NCI-H1417 treated with DMSO at 0.1 percent for 48 hours (cell line): ENCODE measurements at places on chromosomes 16 and 17.

DNA sequence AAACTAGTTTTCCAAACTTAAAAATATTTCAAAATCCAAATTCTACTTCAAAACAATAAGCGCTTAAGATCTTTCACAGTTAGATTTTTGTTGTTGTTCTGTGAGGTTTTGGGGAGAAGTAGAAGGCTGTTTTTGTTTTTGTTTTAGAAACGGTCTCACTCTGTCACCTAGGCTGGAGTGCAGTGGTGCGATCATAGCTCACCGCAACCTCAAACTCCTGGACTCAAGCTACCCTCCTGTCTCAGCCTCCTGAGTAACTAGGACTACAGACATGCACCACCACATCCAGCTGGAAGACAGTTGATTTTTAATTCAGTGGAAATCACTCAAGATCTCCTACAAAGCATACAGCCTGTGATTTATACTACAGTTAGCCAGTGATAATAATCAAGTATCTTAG is 2.7 kb downstream of the SHCBP1 start:
- no peak for DNase-seq

- no peak for DNase-seq
These were observed 335.6 kb downstream of the UTP18 start for GRCh38 chr17:51595826-51596398.

DNA sequence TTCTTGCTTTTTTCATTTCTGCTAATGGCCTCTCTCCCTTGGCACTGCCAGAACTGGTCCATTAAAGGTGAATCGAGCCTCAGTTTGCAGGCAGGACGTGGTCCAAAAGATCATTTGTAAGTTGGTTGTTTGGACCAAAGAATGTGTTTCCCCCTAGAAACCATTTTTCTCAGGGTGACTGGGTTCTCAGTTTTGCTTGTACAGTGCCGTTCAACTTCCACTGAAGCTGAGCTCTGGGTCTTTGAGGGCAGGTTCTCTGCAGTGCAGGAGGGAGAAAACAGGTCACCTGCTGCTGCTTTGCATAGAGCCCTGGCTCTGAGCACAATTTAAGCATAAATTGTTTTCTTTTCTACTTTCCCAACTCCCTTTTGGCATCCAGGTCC is 9.0 kb upstream of the AMZ2 start:
- no peak for DNase-seq

GRCh38 chr17:81511554-81511803 is 1.1 kb downstream of the ACTG1 start:
- DNase-seq: no peak

- DNase-seq: no peak
These were observed 20.5 kb upstream of the MED9 start for GRCh38 chr17:17456251-17456650.

DNA sequence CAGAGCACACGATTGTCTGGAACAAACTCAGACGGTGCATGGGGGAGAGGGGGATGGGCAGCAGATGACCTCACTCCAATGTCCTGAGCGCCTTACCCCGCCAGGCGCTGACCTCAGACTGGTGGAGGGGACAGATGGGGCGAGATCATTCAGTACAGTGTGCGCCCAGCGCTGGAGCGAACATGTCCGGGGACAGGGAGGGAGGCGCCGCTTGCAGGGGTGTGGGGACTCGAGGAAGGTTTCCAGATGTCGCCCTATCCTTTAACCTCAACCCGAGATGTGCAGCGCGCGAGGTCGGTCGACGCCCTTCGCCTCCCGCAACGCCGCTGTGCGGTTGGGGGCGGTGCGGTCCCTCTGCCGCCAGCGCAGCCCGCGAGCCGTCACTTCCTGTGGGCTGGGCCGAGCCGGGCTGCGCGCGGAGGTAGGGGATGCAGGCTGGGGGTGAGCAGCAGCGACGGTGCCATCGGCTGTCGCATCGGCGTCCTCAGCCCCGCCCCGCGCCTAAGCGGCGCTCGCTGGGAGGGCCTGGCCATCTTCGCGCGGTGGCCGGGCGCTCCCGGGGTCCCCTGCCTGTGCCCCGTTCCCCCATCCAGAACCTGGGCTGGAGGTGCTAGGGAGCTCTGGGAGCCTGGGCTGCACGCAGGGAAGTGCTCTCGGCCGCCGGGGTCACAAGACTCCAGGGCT is 5.3 kb upstream of the CDR2L start:
- DNase-seq: peak; percentile 41

DNA sequence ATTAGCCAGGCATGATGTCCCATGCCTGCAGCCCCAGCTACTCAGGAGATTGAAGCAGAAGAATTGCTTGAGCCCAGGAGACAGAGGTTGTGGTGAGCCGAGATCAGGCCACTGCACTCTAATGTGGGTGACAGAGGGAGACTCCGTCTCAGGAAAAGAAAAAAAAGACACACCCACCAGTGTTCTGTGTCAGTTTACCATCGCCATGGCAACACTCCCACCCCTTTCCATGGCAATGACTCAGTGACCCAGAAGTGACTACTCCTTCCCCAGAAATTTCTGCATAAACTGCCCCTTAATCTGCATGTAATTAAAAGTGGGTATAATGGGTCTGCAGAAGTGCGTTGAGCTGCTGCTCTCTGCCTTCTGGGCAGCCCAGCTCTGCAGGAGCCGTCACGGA is 4.0 kb upstream of the ZC3H18 start:
- no peak for DNase-seq

DNA sequence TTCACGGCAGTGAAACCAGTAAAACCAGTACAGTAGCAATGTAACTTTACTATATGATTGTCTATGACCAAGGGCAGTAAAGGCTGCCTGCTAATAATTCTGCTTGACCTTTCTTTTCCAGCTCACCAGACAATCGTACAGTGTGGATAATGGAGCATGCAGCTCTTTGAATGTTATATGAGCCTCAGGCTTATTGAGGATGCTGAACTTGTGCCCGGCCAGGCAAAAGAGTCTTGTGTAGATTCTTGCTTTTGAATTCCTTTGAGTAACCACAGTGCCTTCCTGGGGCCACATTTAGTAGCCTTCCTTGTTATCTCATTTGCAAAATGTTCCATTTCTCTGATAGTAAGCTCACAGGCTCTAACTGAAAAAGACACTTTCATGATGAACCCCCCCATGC is 131.8 kb downstream of the CDH11 start:
- DNase-seq: no peak

DNA sequence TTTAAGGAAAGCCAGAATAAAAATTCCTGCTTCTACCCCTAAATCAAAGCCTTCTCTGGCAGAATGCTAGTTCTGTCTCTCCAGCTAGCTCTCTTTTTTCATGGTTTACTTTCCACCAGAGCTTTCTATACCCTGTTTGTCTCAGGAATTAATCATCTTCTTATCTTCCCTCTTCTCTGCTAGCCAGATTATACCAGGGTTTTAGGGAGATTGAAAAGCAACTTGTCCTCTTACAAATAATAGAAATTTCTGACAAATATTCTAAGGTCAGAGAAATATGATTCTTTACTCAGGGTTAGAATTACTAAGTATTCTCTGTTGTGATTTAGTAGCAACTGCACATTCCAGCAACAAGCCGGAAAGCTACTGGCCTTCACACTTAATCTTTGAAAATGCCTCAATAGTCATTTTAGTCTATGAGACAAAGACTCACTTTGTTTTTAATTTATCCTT is 166.4 kb downstream of the TANC2 start:
- DNase-seq: no peak

- DNase-seq: no peak
These were observed 34.5 kb downstream of the PIGL start for GRCh38 chr17:16251556-16251955.

DNA sequence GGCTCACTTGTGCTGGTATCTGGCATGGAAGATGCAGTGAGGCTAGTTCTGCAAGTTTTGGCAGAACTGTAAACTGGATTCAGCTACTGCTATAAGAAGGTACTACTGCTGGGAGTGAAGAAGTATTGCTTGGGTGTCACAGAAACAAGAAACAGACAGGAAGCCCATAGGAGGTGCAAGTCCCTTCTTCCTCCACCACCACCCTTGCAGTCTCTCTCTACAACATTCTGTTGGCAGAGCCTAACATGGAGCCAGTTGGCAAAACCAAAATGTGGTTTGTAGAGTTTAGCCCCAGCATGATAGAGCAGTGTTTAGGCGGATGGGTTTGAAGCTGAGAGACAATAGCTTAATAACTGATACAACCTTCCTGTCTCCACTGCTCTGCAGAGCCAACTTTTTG is 72.6 kb downstream of the NLK start:
- no peak for DNase-seq

DNA sequence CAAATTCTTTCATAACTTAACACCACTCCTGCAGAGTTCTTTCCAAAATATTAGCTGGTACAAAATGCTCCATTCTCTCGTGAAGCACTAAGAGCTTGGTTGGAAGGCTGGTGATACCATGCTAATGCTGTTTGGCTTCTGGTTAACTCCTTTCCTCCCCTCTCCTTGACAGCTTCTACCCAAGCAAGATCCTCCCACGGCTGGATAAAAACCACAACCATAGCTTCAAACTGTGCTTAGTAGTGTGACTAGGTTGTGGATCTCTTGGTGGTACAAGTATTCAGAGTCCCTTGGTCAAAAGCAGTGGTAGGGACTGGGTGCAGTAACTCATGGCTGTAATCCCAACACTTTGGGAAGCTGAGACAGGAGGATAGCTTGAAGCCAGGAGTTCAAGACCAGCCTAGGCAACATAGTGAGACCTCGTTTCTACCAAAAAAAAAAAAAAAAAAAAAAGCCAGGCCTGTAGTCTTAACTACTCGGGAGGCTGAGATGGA is 2.3 kb downstream of the PHAF1 start:
- no peak for DNase-seq

GRCh38 chr17:48483471-48484131 is 47.2 kb downstream of the HOXB1 start:
- no peak for DNase-seq

- no peak for DNase-seq
These were observed 81.8 kb downstream of the VAT1L start for GRCh38 chr16:77869997-77870813.

GRCh38 chr17:60525328-60525684 is 736 bp downstream of the APPBP2 start:
- DNase-seq: no peak

GRCh38 chr17:27985736-27986399 is 56.6 kb upstream of the NLK start:
- no peak for DNase-seq

DNA sequence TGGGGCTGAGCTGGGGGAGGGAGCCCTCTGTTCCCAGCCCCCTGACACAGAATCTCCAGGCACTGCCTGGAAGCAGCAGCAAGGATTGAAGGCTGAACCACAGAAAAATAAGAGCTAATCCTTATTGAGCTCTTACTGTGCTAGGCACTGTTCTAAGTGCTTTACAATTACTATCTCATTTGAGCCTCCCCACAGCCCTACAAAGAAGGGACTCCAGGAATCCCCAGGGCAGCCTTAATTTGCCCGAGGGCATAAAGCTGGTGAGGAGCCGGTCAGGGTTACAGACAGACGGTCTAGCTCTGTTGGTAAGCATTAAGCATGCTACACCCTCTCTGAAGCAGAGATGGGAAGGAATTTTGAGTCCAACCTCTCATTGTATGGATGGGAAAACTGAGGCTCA is 7.0 kb downstream of the SAMD14 start:
- no peak for DNase-seq

DNA sequence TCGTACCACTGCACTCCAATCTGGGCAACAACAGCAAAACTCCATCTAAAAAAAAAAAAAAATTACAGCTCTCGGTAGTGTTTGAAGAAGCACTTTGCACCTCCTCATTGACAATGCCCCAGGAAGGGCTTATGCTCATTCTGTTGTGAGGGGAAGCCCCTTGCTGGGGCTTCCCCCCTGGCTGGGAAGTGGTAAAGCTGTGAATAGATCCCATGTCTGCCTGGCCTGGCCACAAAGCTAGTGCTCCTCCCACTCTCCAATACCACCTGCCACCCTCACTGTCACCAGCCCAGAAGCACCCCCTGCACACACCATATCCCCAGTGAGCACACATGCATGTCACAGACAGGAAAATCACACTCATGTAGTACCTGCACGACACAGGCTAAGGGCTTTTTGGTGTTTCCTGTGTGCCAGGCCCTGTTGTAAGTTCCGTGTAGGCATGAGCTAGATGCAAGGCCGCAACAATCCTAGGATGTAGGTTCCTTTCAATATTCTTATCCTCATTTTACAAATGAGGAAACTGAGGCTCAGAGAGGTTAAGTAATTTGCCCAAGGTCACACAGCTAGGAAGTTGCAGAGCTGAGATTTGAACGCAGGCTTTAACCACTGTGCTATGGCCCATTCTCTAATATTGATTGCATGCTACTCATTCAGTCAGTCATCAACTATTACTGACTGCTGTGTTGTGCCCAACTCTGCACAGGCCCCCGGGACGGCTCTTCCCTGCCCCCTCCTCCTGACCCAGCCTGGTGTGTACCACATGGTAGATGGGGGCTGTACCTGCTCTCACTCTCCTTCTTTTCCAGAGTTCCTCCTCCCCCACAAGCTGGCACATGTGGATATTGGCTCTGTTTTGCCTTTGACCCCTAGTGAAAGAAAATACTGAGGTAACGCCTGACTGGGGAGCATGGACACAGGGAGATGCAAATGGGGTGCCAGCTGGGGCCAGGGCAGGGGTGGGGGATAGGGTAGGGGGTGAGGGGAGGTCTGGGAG is 11.9 kb upstream of the COL1A1 start:
- no peak for DNase-seq

DNA sequence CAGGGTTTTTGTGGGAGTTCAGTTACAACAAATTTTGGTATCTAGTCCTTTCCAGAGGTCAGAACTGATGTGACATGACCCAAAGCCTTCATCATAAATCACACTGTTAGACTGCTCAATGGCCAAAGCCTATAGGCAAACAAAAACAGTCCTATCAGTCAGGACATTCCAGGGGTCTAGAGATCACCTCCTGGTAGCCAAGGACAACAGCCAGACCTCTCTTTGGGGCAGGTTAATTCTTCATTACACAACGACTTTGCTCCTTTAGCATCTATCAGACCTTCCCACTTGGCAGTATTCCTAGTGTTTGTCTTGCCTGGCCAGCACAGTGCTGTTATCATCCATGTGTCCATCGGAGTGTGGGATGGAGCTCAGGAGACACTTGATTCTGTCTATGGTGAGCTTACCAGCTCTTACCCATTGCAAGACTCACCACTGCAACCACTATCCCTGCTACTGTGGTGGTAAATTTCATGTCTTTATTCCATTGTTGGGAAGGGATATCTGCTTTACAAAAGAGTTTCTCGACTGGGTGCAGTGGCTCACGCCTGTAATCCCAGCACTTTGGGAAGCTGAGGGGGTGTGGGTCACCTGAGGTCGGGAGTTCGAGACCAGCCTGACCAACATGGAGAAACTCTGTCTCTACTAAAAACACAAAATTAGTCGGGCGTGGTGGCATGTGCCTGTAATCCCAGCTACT is 95.5 kb upstream of the DHX40 start:
- no peak for DNase-seq

- DNase-seq: no peak
These were observed 54.8 kb downstream of the SPECC1 start for GRCh38 chr17:20063665-20064648.

GRCh38 chr16:1830213-1830612 is 3.2 kb downstream of the FAHD1 start:
- DNase-seq: no peak

DNA sequence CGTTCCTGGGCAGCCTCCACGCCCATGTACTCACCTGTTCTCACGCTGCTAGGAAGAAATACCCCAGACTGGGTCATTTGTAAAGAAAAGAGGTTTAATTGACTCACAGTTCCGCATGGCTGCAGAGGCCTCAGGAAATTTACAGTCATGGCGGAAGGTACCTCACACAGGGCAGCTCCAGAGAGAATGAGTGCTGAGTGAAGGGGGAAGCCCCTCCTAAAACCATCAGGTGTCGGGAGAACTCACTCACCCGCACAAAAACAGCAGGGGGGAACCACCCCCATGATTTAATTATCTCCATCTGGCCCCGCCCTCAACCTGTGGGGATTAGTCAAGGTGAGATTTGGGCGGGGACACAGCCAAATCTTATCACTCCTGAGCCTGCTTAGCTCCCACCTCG is 18.2 kb downstream of the RAB40C start:
- DNase-seq: no peak
